ENCODE measurements at places on chromosomes 12 and 14.

- DNase-seq, result no peak
These were observed 114.3 kb downstream of the ADCK1 start for GRCh38 chr14:77914073-77914721.

DNA sequence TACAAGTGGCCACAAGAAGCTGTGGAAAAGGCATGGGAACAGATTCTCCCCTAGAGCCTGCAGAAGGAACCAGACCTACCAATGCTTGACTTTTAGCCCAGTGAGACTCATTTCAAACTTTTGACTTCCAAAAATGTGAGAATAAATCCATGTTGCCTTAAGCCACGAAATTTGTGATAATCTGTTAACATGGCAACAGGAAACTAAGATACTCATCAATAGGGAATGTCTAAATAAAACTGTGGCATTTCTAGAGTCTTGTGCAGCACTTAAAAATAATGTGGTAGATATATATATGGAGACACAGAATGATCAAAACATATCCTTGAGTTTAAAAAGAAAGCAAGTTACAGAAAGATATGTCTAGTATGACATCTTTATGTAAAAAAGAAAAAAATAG lies 12.0 kb downstream of the HECTD4 start:
- DNase-seq, result no peak

GRCh38 chr12:152440-152839 lies 61.5 kb downstream of the SLC6A12 start:
- DNase-seq, result no peak

DNA sequence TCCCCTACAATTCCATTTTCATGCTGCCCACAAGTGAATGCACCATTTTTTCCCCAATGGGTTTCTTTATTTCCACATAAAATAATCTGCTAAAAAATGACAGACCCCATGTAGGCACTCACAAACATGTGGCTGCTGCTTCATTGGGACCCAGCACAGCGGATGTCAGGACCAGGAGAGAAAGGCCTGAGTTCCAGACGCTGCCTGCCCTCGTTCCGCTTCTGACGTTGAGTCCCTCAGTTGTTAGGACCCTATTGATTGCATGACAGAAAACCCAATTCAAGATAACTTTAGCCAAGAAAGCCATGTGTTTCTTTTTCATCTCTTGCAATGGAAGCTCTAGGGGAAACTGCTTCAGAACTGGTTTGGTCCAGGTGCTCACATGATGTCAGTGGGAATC lies 34.6 kb downstream of the ADGRD1 start:
- no peak for DNase-seq

- DNase-seq, result no peak
These were observed 134.4 kb upstream of the SOX5 start for GRCh38 chr12:24083838-24084237.

DNA sequence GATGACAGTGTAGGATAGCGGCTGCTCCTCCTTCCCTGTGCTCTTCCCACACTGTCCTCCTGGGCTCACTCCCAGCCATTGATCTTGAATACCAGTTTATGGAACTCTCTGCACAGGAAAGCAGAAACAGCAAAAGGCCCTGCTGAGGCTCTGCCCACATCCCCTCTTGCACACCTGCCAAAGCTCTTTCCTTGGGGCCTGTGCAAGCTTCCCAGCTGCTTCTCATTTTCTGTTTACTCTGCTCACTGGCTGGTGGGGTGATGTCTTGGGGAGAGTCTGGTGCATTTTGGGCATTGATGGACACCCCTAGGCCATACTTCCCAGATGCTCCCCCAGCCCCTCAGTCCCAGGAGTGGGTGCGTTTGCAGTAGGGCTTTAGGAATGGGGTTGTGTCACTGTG lies 361.8 kb downstream of the TMEM121 start:
- no peak for DNase-seq

DNA sequence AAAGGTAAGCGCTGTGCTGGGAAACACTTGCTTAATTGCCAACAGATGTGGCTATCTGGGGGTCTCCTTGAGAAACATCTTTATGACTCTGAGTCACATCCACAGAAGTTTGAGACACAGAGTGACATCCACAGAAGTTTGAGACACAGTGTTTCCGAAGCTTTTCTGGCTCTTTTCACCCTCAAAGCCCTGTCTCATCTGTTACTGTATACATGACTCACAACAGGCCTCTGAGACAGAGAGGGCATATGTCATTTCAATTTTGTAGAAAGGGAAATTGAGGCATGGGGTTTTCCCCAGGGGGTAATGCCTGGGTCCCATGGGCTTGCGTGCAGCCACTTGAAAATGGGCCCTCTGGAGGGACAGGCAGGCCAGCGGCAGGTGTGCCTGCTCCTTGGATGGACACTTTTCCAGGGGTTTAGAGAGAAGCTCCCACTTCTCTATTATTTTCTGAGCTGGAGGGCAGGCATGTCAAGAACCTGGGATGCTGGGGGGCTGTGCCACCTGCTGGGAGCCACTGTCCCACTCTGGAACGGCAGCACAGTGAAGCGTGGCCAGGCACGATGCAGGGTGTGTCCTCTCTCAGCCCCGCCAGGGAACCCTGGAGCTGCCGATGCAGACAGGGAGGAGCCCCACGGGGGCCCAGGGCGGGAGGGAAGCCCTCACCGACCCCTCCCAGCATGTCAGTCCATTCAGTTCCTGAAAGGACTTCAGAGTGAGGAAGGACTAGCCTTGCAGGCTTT lies 111.3 kb upstream of the FKBP4 start:
- no peak for DNase-seq

GRCh38 chr12:27502021-27502435 lies 22.0 kb upstream of the PPFIBP1 start:
- no peak for DNase-seq

GRCh38 chr12:49111206-49111605 lies 559 bp upstream of the LMBR1L start:
- no peak for DNase-seq

DNA sequence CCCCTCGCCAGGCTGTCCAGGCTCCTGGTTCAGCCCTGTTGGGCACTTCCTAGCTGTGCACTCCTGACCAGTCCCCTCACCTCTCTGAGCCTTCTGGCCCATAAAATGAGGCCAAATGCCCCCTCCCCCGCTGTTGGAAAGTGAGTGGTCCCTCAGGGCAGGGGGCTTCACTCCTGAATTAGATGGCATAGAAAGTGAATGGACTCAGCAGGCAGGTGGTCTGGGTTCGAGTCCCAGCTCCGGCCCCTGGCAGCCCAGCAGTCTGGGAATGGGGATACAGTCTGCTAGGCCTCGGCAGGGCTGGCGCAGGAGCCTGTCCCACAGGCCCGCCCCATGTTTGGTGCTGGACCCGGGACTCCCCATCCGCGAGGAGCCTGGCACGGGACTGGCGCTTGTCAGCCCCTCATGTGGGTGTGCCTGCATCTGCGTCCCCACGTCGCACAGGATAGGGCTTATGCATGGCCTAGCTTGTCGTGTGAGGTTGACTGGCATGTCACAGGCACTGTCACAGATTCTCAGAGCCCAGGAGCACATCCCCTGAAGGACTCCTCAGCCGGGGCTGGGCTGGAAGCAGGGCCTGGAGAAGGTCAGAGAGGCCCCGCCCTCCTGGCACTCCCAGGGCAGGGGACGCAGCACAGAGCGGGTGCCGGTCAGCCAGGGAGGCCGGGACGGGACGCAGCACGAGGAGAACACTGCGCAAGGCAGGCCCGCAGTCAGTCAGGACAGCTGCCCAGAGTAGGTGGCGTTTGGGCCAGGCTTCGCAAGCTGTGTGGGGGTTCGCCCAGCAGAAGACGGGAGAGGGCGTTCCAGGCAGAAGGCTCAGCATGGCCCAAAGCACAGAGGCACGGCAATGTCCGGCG lies 40.5 kb downstream of the DIO3 start:
- no peak for DNase-seq

- DNase-seq, result no peak
These were observed 83.0 kb upstream of the CCDC196 start for GRCh38 chr14:66403183-66403582.

DNA sequence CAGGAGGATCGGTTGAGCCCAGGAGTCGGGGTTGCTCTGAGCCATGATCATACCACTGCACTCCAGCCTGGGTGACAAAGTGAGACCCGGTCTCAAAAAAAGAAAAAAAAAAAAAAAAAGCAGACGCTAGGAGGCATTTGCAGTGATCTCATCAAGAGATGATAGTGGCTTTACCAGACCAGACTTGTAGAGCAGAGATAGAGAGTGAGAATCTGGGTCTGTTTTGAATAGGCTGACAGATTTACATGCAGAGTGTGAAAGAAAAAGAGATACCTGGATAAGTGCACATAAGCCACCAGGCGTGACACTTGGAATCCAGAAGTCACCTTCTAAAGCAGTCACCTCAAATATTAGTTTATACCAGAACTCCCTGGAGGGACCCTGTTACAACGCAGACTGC lies 21.1 kb upstream of the FLRT2 start:
- DNase-seq, result no peak

GRCh38 chr14:103522649-103523574 lies at the start of gene CKB:
Gene CKB (minus strand): TSS chr14:103522830. CDS start chr14:103522493, 337 bp downstream.
- DNase-seq, result peak; percentile 42

DNA sequence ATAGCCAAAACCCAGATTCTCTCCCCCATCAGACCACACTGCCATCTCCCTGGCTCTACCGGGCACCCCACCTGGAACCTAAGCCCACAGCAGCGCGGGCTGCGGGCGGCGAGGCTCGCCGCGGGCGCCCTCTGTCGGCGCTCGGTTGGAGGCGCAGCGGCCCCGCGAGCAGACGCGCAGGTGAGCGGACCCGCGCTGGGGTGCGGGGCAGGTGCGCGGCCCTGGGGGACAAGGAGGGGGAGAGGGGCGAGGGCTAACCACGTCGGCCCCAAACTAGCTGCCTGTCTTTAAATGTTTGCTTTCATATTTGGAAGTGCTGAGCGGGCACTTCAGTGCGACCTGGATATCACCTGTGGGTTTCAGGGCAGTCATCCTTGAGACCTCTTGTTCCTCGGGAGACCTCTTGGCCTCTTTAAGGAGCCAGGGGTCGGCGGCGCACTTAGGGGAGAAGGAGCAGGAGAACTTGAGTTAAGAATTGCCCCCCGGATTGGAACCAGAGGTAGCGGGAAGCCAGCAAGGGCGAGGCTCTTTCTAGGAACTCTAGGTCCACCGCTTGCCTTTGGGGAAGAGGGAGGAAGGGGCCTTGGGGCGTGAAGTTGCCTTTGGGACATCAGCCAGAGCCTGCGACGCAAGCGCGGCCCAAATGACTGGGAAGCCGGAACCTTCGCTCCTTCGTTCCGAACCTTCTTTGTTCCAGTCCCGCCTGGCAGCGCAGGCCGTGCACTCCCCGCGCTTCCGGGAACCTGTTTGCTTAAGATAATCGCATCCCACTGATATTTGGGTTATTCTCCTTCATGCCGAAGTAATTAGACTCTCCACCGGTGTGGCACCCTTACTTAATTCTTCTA lies 78.7 kb downstream of the NEDD1 start:
- no peak for DNase-seq

GRCh38 chr12:3398196-3398789 lies 92.7 kb upstream of the PRMT8 start:
- no peak for DNase-seq

Data from substantia nigra (tissue), 51 donors.